ENCODE measurements at places on chromosomes 11 and 22.

- no peak for DNase-seq
Observed at GRCh38 chr11:40099426-40100161, 1359.9 kb downstream of the LRRC4C start.

- DNase-seq: no peak
Observed at GRCh38 chr11:12106501-12106900, 3.9 kb upstream of the MICAL2 start.

GRCh38 chr11:64379160-64379559, 20.2 kb downstream of the RPS6KA4 start:
- no peak for DNase-seq

GRCh38 chr22:36406721-36407120, 19.0 kb upstream of the MYH9 start:
- DNase-seq: no peak

GRCh38 chr11:47317064-47317828, 35.3 kb downstream of the MYBPC3 start:
- DNase-seq: no peak

DNA sequence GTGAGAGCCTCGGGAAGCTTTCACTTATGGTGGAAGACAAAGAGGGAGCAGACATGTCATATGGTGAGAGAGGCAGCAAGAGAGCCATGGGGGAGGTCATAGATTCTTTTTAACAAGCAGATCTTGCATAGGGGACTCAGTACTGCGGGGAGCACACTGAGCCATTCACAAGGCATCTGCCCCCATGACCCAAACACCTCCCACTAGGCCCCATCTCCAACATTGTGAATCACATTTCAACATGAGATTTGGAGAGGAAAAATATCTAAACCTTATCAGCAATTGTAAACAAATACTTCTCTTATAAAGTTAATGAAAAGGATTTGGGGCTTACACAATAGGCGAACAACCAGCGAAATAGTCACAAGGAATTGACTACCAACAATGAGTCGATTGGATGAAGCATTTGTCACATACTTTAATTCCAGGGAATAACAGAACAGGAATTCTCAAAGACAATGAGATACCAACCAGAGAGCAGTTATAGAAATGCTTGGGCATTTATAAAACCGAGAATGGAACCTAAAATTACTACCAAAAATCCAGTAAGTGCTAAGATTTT, 7.3 kb downstream of the DDI1 start:
- DNase-seq: no peak

GRCh38 chr11:8717876-8718753, 35.5 kb downstream of the RPL27A start:
- no peak for DNase-seq

GRCh38 chr11:47005441-47005840, 68.9 kb downstream of the CSTPP1 start:
- DNase-seq: no peak

DNA sequence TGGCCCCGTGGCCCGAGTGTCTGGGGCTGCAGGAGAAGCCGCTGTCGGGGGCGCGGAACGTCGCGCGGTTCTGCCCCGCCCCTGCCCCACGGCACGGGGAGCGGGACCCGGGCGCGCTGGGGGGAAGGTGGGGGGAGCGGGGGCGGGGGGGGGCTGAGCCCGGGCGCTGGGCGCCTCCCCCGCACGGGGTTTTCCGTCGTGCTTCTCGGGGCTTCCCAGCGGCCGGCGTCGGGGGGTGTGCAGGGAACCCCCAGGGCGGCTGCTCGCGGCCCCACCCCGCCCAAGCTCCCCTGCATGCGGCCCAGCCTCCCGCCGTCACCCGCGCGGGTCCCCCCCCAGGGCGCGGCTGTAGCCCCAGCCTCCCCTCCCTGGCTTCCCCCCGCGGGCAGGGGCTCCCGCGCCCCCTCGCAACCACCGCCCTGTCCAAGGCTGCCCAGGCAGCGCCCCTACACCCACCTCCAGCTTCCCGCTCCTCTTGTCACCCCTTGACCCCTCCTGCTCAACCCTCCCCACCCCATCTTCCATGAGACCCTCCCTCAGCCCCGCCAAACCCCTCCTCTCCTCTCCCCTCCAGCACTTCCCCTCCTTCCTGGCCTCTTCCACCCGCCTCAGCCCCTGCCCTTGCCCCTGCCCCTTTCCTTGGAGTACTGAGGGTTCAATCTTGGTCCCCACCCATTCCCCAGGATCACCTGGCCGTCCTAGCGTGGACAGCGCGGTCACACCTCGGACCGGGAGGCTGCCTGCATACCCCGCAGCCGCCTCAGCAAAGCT, 1.7 kb downstream of the IL17REL start:
- peak; percentile 44 for DNase-seq

GRCh38 chr11:119918347-119918746, 189.3 kb upstream of the NECTIN1 start:
- no peak for DNase-seq

Measured in stimulated activated CD8-positive, alpha-beta memory T cell treated with anti-CD3 and anti-CD28 coated beads, Interleukin-12 subunit alpha, Interleukin-12 subunit beta, amount 100 ng/mL, for 1 hour (primary cell).